ENCODE measurements at places on chromosomes 16 and 17.

DNA sequence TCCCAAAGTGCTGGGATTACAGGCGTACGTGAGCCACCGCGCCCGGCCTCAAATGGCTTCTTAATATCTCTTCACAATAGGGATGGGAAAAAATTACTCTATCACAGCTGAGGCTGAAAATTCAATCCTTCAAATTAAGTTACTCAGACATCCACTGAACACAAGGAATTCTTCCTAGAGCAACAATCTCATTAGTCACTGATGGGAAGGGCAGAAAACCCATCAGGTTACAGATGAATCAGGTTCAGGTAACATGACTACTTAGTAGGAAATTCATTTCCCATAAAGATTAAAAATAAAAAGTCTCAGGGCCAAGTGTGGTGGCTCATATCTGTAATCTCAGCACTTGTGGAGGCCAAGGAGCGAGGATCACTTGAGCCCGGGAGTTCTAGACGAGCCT lies 42.5 kb upstream of the ABR start:
- DNase-seq: no peak

- DNase-seq: peak; percentile 10
Observed at GRCh38 chr17:20073055-20073979, 64.2 kb downstream of the SPECC1 start.

GRCh38 chr17:72366626-72367025 lies 245.8 kb downstream of the SOX9 start:
- no peak for DNase-seq

DNA sequence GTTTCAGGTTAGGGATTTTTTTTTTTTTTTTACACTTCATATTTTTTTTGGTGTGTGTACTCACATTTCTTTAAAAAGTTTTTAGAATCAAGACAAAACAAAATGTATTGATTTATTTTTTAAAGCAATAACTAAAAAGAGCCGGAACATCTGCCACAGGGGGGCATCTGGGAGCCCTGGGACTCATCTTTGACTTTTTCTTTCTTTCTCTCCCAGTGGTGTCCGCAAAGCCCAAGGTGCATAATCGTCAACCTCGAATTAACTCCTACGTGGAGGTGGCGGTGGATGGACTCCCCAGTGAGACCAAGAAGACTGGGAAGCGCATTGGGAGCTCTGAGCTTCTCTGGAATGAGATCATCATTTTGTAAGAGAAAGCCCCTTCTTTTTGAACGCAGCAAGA lies 36.3 kb downstream of the WWP2 start:
- DNase-seq: no peak

GRCh38 chr17:2274414-2274813 lies 29.2 kb downstream of the SMG6 start:
- DNase-seq: no peak

DNA sequence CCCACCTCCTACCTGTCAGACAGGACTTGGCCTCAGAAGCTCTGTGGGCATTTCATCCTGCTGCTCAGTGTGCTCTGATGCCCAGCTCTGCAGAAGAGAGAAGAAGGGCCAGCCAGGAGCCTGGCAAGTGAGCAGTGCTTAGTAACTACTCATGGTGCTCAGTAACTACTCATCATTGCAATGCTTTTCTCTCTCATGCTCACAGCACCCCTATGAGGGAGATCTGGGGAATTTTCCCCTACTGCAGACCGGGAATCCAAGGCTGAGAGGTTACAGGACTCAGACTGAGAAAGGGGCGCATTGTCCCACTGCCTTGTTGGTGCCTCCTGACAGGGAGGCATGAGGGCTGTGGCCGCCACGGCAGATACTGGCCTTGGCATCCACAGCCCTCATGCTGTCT lies 261.1 kb downstream of the C16orf95 start:
- no peak for DNase-seq

- DNase-seq: no peak
Observed at GRCh38 chr17:16878606-16879005, 93.3 kb downstream of the TNFRSF13B start.

DNA sequence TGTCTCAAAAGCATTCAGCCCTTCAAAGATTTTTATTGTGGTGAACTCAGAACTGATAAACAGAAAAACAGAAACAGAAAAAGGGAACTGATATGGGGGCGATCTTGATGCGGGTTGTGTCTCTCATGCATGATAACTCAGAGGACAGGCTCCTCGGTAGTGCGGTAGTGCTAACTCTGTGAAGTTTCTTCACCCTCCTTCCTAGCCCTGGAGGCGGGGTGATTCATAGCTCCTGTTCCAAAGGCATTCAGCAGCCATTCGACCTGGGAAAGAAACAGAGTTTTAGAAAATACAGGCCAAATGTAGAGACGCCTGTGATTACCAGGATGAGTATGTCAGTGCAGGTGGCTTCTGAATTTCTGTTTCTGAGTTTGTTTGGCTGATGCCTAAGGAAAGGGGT lies 5.5 kb upstream of the MAF start:
- DNase-seq: no peak

- DNase-seq: no peak
Observed at GRCh38 chr17:67491009-67491680, 114.1 kb downstream of the PITPNC1 start.

- no peak for DNase-seq
Observed at GRCh38 chr17:5798094-5798493, 213.8 kb upstream of the NLRP1 start.

DNA sequence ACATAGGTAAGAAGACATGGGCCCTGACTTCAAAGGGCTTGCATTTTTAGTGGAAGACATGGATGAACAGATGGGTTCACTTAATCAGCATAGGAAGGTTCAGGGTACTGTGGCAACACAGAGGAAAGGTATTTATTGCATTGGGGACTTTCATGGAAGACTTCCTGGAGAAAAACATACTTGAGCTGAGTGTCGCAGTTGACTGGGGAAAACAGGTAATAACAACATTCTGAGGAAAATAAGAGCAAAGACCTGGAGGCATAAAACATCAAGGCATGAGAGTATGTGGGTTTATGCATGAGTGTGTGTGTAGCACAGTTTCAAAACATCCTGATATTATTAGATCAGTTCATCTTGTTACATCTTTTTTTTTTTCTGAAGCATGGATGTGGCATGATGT lies 82.7 kb downstream of the MAP2K6 start:
- DNase-seq: no peak

DNA sequence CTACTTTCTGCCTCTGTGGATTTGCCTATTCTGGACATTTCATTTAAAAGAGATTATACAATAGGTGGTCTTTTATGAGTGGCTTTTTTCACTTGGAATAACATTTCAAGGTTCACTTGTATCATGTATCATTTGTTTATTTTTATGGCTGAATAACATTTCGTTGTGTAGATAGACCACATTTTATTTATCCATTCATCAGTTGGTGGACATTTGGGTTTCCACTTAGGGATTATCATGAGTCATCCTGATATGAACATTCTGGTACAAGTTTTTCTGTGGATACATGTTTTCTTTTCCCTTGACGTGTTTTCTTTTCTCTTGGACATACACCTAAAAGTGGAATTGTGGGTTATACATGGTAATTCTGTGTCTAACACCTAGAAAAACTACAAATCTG lies 25.3 kb downstream of the PRSS54 start:
- DNase-seq: no peak

- no peak for DNase-seq
Observed at GRCh38 chr16:66848172-66848571, 4.0 kb downstream of the CA7 start.

DNA sequence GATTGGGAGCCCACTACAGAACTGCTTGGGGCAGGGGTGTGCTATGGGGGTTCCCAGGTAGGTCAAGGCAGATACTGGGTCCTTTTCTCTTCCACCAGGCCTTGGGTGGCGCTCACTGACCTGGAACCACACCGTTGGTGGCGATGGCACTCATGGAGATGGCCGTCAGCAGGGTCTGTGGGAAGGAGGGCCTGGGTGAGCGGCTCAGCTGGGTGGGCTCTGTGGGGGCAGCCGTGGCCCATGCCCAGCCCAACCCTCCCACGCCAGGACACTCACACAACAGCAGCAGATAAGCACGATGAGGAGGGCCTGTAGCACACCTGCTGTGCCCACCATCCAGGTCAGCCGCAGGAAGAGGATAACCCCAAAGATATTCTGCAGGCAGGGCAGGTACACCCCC lies 10.8 kb downstream of the SLC12A4 start:
- no peak for DNase-seq

GRCh38 chr16:27168790-27169189 lies 34.5 kb upstream of the KDM8 start:
- no peak for DNase-seq

- DNase-seq: no peak
Observed at GRCh38 chr17:51257150-51258081, 2.4 kb downstream of the MBTD1 start.

DNA sequence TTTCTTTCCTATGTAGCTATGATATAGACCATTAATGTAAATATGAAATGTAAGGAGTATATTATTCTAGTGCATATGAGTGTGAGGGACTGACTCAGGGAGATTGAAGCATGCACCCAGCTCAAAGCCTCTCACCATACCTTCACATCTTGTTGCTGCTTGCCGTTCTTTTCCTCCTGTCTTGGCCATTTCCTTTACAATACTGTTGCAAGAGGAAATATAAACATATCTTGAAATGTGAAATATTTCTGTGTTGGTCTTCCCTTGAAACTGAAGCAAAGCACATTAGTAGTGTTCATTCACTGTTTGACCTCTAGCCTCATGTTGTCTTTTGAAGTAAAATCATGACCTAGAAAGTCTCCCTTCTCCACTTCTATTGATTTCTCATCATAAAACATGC lies 46.6 kb downstream of the PHKB start:
- no peak for DNase-seq

DNA sequence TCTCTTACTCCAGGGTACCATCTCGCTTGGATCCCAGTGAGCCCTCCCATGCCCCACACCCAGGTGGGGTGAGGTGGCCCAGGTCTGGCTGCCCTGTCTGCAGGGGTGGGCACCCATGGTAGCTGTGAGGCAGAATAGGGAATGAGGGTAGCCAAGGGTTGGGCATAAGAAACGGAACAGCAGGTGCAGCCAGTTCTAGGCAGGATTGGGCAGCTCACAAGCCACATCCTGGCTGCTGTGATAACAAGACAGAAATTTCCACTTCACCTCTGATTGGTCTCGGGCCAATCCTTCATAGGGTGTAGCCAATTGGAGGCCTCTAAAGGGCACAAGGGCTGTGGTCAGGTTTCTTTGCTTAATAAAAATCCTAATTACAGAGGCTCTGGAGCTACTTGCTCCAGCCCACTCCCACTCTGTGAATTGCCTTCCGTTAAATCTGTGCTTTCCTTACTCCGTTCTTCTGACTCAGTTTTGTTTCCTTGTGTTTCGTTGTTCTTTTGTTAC lies 1.5 kb upstream of the ARHGDIG start:
- no peak for DNase-seq

DNA sequence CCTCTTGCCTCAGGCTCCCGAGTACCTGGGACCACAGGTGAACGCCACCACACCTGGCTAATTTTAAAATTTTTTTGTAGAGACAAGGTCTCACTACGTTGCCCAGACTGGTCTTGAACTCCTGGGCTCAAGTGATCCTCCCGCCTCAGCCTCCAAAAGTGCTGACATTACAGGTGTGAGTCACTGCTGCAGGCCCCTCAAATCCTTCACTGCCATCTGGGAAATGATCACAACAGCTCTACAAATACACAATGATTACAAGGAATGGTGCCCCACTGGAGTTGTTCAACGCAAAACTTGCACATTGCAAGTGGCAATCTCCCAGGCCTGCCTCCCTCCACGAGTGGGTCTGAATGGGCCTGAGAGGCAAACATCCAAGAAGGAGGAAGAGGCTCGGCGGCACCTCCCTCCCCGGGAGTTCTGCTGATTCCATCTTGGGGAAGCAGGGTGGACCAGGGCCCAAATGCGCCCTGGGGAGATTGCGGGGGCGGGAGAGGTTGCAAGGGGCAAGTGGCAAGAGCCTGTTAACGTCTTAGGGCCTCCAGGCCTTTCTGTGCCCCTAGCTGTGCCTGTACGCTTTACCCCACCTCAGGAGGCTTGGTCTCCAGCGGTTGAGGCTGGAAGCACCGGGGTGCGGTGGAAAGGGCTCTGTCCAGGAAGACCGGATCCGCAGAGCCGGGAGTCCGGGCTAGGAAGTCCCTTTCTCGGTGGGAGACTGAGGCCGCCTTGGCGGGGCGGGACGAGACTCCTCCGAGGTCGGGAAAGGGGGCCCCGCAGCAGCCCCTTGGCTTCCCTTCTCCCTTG lies 656 bp upstream of the IGFBP4 start:
- DNase-seq: no peak

DNA sequence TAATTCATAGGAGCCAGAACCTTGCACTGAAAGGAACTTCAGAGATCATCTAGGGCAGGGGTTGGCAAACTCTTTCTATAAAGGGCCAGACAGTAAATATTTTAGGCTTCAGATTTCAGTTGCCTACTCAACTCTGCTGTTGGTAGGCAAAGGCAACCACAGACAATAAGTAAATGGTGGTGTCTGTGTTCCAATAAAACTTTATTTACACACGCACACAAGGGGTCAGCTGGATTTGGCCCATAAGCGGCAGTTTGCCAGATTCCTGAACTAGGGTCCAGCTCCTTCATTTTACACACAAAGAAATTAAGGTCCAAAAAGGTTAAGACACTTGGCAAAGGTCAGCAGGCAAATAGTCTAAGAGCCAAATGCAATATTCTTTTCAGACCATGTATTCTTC lies 107.3 kb downstream of the SPAG9 start:
- no peak for DNase-seq

GRCh38 chr17:59266745-59267144 lies 46.4 kb downstream of the GDPD1 start:
- DNase-seq: no peak

DNA sequence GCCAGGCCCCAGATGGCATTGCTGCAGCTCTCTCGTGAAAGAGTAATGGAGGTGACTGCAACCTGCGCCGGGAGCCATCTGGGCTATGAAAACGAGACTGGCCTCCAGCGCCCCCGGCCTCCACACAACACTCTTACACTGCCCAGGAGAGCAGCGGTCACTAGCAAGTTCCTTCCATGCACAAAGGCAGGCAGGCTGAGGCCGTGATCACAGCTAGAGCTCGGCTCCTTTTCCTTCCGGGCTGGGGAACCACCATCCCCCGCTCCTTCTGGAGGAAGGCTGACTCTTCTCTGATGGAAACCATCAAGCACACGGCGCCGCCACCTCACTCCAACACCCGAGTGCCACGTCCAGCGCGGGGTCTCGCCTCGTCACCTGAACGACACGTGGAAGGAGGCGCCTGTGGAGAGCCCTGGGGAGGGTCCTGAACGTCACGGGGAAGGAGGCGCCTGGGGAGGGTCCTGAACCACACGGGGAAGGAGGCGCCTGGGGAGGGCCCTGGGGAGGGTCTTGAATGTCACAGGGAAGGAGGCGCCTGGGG lies 61.9 kb downstream of the KLHDC4 start:
- no peak for DNase-seq

GRCh38 chr16:85903559-85903958 lies 4.6 kb downstream of the IRF8 start:
- DNase-seq: no peak

GRCh38 chr17:67165201-67165600 lies 79.8 kb downstream of the HELZ start:
- DNase-seq: no peak
